Activated CD8-positive, alpha-beta memory T cell treated with anti-CD3 and anti-CD28 coated beads, Interleukin-2, amount 10 ng/mL, durations not matched to agents 7 days and 5 days (primary cell): ENCODE measurements at places on chromosomes 3 and 15. TPM values are rescaled to one million over a fixed set of nuclear protein-coding genes. Genes with fewer than 3 reads are reported as not detected.

The SLC38A3 gene
- not detected for total RNA-seq

The PYDC2 gene
- total RNA-seq, result not detected

The GP5 gene
- 0.28 TPM for total RNA-seq

The HACD3 gene
- 43.5 TPM for total RNA-seq

The NOP10 gene
- total RNA-seq, result 249 TPM

GRCh38 chr15:19974998-19975397 is 566.6 kb downstream of the GOLGA6L6 start:
- no peak overlapping the region for H3K27ac ChIP-seq
- H3K4me3 ChIP-seq, result no peak overlapping the region
- no peaks in the 10 kb centered on the region for H3K27me3 ChIP-seq
- DNase-seq, result no peak
- no peaks in the 10 kb centered on the region for H3K4me1 ChIP-seq

DNA sequence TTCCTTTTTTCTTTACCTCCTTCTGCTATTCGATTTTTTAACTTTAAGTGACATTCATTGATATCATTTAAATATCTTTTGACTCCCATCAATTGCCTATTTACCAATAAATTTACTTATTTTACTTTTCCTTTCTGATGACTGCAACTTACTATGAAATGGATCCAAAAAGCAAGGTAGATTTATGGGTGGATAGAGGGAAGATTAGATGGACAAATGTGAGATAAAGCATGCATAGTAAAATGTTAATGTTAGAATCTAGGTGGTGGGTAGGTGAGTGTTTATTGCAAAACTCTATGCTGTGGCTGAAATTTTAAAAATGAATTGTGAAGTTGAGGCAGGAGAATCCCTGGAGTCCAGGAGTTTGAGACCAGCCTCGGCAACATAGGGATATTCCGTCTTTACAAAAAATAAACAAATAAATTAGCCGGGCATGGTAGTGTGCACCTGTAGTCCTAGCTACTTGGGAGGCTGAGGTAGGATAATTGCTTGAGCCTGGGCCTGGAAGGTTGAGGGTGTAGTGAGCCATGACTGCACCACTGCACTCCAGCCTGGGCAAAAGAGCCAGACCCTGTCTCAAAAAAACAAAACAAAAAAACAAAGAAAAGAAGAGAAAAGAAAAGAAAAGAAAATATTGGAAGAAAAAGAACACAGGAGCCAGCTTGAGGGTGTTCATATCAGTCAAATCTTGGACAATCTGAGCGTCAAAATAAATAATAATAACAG is 6.1 kb upstream of the PDCD6IP start:
- no peak for DNase-seq
- H3K36me3 ChIP-seq, result peaks cover 1% of the 10 kb centered on the region
- H3K27me3 ChIP-seq, result peaks cover 18% of the 10 kb centered on the region
- peaks cover 20% of the 10 kb centered on the region for H3K4me1 ChIP-seq
- H3K27ac ChIP-seq, result no peak overlapping the region

GRCh38 chr3:21500834-21501233 is 250.2 kb downstream of the ZNF385D start:
- H3K27ac ChIP-seq, result no peak overlapping the region
- no peaks in the 10 kb centered on the region for H3K4me1 ChIP-seq
- no peaks in the 10 kb centered on the region for H3K36me3 ChIP-seq
- no peak for DNase-seq

GRCh38 chr3:187293516-187294430 is 2.2 kb upstream of the MASP1 start:
- H3K4me3 ChIP-seq, result no peak overlapping the region
- no peak overlapping the region for H3K27ac ChIP-seq
- peaks cover 56% of the 10 kb centered on the region for H3K27me3 ChIP-seq

- no peak overlapping the region for H3K4me3 ChIP-seq
- peaks cover 34% of the 10 kb centered on the region for H3K4me1 ChIP-seq
- H3K27me3 ChIP-seq, result no peaks in the 10 kb centered on the region
- peaks cover 26% of the 10 kb centered on the region for H3K36me3 ChIP-seq
Measured at GRCh38 chr3:171184372-171184771, 157.9 kb upstream of the SLC2A2 start.

DNA sequence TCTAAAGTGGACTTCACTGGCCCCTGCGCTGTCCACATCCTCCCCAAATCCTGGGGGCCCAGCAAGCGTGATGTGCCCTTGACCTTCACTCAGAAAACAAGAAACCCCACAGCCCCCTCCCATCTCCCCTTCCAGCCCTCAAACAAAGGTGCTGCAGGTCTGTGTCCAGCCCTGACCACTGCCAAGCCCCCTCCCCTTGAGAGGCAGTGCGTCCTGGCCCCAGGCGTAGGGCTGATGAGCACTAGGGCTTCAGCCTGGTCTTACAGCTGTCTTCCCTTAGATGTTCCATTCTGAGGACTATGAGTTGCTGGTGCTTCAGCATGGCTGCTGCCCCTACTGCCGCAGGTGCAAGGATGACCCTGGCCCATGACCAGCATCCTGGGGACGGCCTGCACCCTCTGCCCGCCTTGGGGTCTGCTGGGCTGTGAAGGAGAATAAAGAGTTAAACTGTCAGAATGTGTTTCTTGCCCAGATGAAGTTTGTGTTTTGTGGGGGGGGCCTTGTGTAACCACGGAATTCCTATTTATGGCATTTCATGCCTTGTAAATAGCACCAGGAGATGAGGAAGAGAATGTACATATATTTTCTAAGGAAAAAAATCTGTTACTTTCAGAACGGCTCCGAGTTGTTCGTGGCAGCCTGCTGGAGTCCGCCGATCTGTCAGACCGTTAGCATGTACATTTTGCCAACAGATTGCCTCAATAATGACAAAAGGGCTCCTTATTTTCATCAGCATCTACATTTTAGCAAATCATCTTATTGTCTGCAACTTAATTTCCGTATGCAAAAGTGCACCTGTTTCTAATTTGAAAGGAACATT is 8.3 kb upstream of the RHO start:
- no peak for DNase-seq
- no peak overlapping the region for H3K27ac ChIP-seq
- no peaks in the 10 kb centered on the region for H3K27me3 ChIP-seq
- no peaks in the 10 kb centered on the region for H3K36me3 ChIP-seq
